Hindlimb muscle (tissue), 1 donor: ENCODE measurements at places on chromosomes 13 and 19.

DNA sequence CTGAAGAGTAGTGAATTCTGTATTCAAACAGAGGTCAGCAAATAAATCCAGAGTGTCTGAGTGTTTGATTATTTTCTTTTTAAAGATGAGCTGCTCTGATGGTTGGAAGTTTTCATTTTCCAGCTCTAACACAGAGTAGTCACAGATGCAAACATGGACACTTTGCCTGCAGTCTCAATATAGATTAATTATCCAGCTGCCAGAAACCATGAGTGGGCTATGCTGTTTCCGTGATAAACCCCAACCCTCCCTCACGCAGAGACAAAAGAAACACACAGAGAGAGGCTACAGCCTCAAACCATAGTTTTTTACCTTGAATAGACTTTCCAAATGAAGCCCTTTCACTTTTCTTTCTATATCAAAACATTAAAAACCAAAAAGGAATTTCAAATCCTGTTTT lies 884.7 kb downstream of the DIAPH3 start:
- DNase-seq: no peak

GRCh38 chr19:29187676-29188075 lies 25.3 kb downstream of the UQCRFS1 start:
- DNase-seq: peak; percentile 32

- no peak for DNase-seq
Observed at GRCh38 chr13:36418022-36418805, 14.1 kb upstream of the CCNA1 start.

GRCh38 chr13:76873445-76873844 lies 12.8 kb downstream of the KCTD12 start:
- no peak for DNase-seq

GRCh38 chr19:35776102-35776788 lies 881 bp downstream of the ARHGAP33 start:
- DNase-seq: no peak

- DNase-seq: no peak
Observed at GRCh38 chr13:20847296-20847695, 55.2 kb downstream of the XPO4 start.

DNA sequence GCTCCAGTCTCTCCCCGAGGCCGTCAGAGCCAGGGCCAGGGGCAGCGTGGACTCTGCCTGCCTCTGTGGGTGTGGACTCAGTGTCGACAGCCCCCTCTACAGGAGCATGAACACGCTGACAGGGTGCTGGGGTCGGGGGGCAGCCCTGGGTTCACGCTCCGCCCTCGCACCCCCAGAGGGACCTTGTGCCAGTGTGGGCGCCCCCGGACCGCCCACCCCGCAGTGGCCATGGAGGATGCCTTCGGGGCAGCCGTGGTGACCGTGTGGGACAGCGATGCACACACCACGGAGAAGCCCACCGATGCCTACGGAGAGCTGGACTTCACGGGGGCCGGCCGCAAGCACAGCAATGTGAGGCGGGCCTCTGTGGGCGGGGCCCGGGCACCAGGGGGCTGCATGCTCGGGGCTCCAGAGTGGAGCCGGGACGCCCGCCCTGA lies 8.3 kb downstream of the TRPM4 start:
- no peak for DNase-seq

DNA sequence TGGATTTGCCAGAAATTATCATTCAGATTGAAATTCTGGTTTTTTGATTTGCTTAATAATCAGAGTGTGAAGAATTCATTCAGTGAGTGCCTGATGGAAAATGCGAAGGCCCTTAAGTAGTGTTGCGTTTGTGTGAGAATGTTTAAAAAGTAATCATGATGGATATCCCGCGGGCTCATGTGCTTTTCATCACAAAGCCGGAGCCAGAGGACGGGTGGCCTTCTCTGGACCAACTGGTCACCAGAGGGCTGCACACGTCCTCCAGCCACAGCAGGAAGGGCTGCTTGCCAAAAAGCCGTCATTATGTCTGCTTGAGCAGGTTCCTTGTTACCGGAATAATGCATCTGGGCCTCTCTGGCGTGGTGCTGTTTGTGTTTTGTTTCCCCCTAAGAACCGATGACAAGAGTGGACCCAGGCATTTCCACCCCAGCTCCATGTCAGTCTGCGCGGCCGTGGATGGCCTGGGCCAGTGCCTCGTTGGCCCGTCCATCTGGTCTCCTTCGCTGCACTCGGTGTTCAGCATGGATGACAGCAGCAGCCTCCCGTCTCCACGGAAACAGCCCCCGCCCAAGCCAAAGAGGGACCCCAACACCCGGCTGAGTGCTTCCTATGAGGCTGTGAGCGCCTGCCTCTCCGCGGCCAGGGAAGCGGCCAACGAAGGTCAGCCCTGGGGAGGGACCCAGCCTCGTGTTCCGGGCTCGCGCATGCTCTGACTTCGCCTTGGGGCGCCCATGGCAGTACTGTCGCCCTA lies 497.7 kb downstream of the MYO16 start:
- no peak for DNase-seq

DNA sequence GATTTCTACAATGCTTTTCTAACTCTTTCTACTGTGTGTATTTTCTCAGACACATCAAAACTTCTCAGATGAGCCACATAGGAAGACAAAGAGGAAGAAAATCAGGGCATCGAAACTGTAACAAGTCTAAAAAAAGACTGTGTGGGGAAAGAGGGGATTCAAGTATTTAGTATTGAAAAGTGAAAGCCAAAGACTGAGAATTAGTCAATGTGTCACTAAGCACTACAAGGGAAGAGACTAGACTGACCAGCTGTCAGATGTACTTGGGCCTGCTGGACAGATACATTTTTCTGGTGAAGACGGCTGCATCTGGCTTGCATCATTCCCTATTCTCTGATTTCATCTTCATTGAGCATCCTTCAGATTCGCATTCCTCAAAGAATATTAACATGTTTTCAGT lies 25.4 kb downstream of the COMMD6 start:
- DNase-seq: peak; percentile 33

DNA sequence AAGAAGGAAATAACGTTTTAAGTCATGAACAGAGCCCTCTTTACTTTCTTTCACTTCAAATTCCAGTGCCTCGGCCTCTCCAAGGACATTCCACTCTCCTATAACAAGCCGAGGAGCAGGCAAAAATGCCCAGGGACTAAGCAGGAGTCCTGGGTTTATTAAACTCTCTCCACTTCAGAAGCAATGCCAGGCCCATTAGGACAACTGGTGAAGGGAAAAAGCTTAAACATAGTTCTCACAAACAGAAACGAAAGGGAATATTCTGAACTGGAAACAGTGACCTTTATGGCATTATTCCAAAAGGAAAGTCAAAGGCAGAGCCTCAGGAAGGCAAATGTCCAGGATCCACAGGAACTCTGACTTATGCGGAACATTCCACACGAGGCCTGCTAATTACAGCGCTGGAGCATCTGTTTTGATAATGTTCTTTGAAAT lies 30.9 kb upstream of the MED4 start:
- peak; percentile 48 for DNase-seq

GRCh38 chr13:45276913-45277312 lies 64.1 kb downstream of the TPT1 start:
- no peak for DNase-seq
